COLO829 (cell line): ENCODE measurements at places on chromosomes 16 and 17.

GRCh38 chr16:56436258-56436657 lies 10.9 kb upstream of the AMFR start:
- no peak for DNase-seq

GRCh38 chr17:45812102-45812501 lies 28.0 kb downstream of the CRHR1 start:
- no peak for DNase-seq

- DNase-seq: no peak
Measured at GRCh38 chr17:43142153-43142552, 17.0 kb upstream of the BRCA1 start.

- no peak for DNase-seq
Measured at GRCh38 chr16:67552476-67552875, 9.8 kb upstream of the CTCF start.

DNA sequence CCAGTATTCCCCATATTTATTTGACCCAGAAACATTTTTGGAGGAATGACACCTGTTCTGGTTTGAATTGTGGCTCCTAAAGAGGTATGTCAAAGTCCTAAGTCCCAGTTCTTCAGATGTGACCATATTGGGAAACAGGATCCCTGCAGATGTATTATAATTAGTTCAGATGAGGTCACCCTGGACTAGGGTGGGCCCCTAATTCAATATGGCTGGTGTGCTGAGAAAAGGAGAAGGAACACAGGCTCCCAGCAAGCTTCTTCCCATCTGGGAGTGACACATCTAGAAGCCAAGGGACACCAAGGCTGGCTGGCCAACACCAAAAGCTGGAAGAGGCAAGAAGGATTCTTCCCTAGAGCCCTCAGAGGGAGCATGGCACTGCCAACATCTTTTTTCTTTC lies 3.8 kb upstream of the GCSH start:
- DNase-seq: no peak

DNA sequence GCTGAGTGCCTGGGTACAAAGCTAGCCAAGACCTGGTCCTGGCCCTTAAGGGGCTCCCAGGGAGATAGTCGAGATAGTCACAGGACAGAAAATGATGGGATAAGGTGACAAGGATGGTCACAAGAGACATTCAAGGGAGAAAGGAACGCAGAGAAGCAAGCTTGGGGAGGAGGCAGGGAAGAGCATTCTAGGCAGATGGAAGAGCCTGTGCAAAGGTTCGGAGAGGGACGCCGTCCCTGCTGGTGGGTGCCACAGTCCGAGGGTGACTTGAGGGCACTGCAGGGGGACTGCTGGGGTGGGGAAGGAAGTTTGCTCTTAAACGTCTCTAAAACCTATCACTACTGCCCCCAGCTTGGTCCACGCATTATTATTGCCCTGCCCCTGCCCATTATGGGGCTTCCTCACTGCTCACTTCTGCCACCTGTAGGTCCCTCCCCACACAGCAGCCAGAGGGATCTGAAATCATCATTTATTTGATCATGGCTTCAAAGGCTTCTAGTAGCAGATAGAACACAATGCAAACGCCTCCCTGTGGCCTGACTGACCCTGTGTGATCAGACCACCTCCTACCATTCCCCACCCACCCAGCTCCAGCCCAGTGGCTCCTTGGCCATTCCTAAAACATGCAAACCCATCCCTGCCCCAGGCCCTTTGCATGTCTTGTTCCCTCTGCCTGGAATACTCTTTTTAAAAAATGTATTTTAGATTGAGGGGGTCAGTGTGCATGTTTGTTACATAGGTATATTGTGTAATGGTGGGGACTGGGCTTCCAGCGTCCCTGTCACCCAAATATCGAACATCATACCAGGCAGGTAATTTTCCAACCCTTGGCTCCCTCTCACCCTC lies 60.3 kb downstream of the RMI2 start:
- DNase-seq: peak; percentile 62

DNA sequence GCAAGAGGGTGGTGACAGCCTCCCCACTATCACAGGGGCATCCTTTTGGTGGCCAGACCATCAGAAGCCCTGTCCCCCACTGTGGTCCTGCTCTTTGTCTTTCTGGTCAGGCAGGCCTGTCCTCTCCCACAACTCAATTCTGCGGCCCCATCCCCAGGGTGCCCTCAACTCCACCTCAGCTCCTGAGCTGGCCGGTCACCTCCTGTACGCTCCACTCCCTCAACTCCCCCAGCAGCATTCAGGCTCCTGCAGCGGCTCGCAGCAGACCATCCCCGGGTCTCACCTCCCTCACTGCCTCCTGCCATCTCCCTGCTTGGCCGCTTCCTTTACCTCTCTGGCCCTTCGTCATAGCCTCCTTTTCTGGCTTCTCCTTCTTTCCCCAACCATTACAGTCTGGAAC lies 43.4 kb upstream of the MTSS2 start:
- no peak for DNase-seq
